CD8-positive, alpha-beta memory T cell (primary cell): ENCODE measurements at places on chromosomes 1 and 21. TPM values are rescaled to one million over a fixed set of nuclear protein-coding genes. Genes with fewer than 3 reads are reported as not detected.

Gene FCRL5
- total RNA-seq, result not detected

GRCh38 chr1:10101929-10102328 lies 69.2 kb downstream of the UBE4B start:
- no peak for DNase-seq

DNA sequence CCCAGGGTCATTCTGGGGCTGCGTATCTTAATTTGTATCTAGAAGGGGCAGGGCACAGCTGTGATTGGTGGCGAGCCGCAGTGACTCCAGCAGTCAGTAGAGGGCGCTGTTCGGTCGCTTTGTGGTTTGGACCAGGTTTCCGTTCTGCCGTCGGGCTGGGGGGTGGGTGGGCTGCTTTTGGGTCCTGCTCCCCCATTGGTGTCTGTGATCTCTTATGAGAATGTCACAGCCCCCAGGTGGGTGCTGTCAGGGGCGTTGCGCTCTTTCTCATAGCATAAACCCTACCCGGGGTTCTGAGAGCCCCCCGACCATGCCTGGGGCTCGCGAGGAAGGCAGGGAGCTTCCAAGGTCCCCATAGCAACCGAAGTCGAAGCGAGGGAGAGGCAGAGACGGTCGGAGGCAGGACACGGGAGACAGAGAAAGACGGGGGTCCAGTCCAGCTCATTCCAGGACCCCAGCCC lies 5.4 kb downstream of the TFF3 start:
- peak; percentile 52 for DNase-seq

GRCh38 chr1:31815307-31815645 lies 546 bp downstream of the SPOCD1 start:
- DNase-seq, result no peak

- DNase-seq, result no peak
Observed at GRCh38 chr21:15449556-15449955, 280.2 kb upstream of the USP25 start.

DNA sequence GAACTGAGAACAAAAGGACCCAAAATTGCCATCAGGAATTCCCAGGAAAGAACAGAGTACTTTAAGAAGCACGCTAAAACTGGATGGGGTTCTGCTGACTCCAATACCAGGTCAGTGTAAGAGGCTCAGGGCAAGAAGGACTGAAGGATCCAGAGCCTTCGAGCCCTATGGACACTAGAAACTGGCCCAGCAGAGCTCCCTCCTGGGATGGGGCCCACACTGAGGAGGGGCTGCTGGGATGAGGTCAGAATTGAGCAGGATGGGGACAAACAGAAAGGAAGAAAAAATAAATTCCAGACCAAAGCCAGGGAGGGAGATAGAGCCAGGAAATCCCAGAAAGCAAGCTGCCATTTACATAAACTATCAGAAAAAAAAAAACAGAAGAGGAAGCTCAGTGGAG lies 222.4 kb upstream of the COA6 start:
- no peak for DNase-seq

DNA sequence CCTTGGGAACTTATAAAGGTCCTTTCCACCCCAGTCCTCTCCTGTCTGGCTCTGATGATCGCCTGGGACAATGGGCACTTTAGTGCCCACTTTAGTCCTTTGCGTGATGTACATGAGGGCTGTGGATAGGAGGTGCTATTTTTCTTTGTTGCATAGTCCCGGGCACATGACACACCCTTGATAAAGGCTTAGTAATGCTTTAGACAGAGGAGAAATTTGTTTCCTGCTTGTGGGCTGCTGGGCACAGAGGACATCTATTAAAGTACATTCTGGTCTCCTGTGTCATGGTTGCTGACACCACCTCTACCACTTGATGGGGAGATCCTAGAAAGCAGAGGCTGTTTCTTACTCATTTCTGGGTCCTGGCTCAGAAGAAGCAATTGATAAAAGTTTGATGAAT lies 5.4 kb upstream of the KNCN start:
- no peak for DNase-seq

- DNase-seq, result no peak
Observed at GRCh38 chr1:245261786-245262185, 107.0 kb downstream of the KIF26B start.

GRCh38 chr1:11417162-11417561 lies 61.8 kb upstream of the DISP3 start:
- DNase-seq, result no peak
